Esophagus squamous epithelium (tissue), 5 donors: ENCODE measurements at places on chromosomes 13 and 19.

GRCh38 chr13:100497389-100497788, 91.2 kb downstream of the GGACT start:
- no peaks in the 10 kb centered on the region for H3K27me3 ChIP-seq
- no peak for DNase-seq
- no peaks in the 10 kb centered on the region for H3K4me1 ChIP-seq
- H3K36me3 ChIP-seq = no peaks in the 10 kb centered on the region
- no peak overlapping the region for H3K27ac ChIP-seq
- no peak overlapping the region for H3K4me3 ChIP-seq

- H3K27me3 ChIP-seq = no peaks in the 10 kb centered on the region
- no peak for DNase-seq
- no peak overlapping the region for H3K4me3 ChIP-seq
- H3K36me3 ChIP-seq = peaks cover 1% of the 10 kb centered on the region
- peaks cover 39% of the 10 kb centered on the region for H3K4me1 ChIP-seq
- peak overlapping the region; percentile 92 for H3K27ac ChIP-seq
Observed at GRCh38 chr19:36136964-36137686, 2.7 kb upstream of the CAPNS1 start.

GRCh38 chr19:18304458-18305310, 18.2 kb downstream of the LSM4 start:
- peak overlapping the region; percentile 97 for H3K27ac ChIP-seq
- H3K27me3 ChIP-seq = no peaks in the 10 kb centered on the region
- H3K4me1 ChIP-seq = peaks cover 54% of the 10 kb centered on the region
- peaks cover 7% of the 10 kb centered on the region for H3K36me3 ChIP-seq
- peak overlapping the region; percentile 18 for H3K4me3 ChIP-seq

GRCh38 chr13:96141032-96141431, 51.1 kb downstream of the HS6ST3 start:
- DNase-seq = no peak
- no peaks in the 10 kb centered on the region for H3K4me1 ChIP-seq
- H3K27me3 ChIP-seq = no peaks in the 10 kb centered on the region
- no peak overlapping the region for H3K27ac ChIP-seq
- H3K4me3 ChIP-seq = no peak overlapping the region

DNA sequence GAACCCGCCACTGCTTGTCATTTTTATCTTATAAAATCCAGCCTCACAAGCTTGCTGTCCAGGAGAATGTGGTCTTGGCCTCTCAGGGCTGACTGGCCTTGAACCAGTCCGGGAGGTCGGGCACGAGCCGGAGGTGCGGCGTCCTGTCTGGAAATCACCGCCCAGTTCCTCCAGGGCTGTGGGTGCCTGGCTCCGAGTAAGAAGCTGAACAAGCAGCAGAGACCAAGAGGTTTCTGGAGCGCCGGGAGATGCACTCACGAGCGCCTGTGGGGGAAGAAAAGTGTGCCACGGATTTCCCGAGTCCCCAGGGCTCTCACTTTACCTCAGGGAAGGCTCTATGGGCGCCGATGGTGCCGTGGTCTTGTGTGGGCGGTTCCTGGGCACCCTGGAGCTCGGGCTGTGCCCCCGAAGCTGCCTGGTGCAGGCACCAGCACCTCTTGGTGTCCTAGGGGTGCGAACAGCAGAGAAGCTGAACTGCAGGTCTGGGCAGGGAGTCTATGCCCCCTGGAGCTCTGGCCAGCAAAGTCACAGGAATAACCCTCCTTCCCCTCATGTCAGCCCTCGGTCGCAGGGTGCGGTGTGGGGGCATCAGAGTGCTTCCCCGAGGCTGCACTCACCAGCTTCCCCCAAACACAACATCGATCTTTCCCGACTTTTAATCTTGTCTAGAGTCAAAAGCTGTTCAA, 50.0 kb downstream of the GAS6 start:
- H3K36me3 ChIP-seq = no peaks in the 10 kb centered on the region
- H3K27ac ChIP-seq = no peak overlapping the region
- H3K4me1 ChIP-seq = peaks cover 9% of the 10 kb centered on the region
- DNase-seq = no peak
- no peaks in the 10 kb centered on the region for H3K27me3 ChIP-seq

DNA sequence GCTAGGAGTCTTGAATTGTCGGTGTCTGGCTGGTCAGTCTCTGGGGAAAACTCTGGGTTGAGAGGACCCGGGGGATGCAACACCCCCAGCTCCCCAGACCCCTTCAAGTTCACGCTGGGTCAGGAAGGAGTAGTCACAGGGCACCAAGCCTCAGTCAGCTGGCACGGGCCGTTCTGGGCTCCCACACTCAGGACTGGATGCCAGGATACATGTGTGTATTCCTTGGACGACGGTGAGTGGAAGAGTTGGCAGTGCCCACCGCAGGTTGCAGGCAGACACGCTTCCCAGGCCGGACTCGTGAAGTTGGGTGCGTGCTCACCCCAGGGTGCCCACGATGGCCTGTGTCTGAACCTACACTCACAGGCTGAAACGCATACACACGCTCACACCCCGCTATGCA, 5.5 kb downstream of the GADD45B start:
- H3K27me3 ChIP-seq = no peaks in the 10 kb centered on the region
- H3K36me3 ChIP-seq = no peaks in the 10 kb centered on the region
- DNase-seq = no peak
- peaks cover 41% of the 10 kb centered on the region for H3K4me1 ChIP-seq

DNA sequence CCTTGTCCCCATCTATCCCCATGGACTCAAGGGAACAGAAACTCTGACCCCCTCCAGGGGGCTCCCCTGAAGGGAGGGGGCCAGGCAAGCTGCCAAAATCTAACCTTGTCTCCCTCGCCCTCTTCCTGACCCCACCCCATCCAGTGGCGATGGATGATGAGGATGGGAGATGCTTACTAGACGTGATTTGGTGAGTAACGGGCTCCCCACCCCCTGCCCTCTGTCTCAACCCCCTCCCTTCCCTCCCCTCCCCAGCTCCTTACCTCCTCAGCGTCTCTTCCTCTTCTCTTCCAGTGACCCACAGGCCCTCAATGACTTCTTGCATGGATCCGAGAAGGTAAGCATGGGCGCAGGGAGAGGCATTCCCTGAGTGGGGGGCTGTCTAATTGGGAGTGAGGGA, 39.8 kb upstream of the EHD2 start:
- H3K36me3 ChIP-seq = no peaks in the 10 kb centered on the region
- no peaks in the 10 kb centered on the region for H3K27me3 ChIP-seq
- no peak overlapping the region for H3K27ac ChIP-seq

GRCh38 chr19:42270346-42271044, 1.4 kb downstream of the CIC start:
- peak overlapping the region; percentile 47 for H3K4me3 ChIP-seq
- H3K36me3 ChIP-seq = peaks cover 39% of the 10 kb centered on the region
- peaks cover 22% of the 10 kb centered on the region for H3K4me1 ChIP-seq

DNA sequence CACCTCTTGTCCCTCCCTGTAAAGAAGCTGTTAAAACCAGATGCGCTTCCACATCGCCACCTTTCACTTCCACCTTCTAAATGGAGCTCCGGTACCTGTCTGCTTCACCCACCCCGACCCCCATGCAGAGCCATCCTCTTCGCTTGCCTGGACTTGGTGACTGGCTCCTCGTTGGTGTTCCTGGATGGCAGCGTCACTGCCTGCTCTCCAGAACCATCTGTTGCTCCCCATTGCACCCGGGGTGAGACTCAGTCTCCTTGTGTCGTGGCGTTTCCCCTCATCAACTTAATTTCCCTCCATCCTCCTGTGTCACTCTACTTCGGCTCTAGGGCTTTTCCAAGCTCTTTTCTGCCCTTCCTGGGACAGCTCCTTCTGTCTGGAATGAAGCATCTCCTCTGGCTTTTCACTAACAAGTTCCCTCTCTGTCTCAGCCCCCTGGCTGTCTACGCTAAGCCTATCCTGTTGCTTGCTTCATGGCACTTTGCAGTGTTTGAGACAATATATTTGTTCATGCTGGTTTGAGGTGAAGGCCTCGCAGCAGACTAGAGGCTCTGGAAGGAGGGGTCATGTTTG, 10.3 kb downstream of the CEBPG start:
- DNase-seq = no peak
- no peak overlapping the region for H3K27ac ChIP-seq
- H3K4me3 ChIP-seq = no peak overlapping the region
- H3K36me3 ChIP-seq = peaks cover 4% of the 10 kb centered on the region
- H3K27me3 ChIP-seq = no peaks in the 10 kb centered on the region

DNA sequence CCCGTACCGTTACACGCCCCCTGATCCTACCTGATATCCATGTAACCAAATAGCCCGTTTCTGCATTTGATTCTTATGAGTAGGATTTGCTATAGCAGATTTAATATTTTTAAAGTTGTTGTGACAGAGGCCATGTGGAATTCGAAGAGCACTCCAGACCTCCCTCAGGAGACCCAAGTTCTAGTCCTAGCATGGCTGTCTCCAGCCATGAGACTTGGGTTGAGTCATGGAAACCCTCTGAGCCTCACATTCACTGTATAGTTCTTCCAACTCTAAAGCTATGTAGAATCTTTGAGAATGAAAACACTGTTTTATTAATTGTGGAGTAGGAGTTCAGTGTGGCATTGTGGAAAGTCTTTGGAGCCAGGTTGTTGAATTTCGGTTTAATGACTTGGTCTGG, 8.0 kb upstream of the GPR183 start:
- peaks cover 50% of the 10 kb centered on the region for H3K36me3 ChIP-seq
- H3K4me1 ChIP-seq = peaks cover 28% of the 10 kb centered on the region
- H3K27ac ChIP-seq = peak overlapping the region; percentile 56
- H3K4me3 ChIP-seq = no peak overlapping the region

GRCh38 chr19:36837176-36837905, 846 bp downstream of the ZNF790 start:
- no peaks in the 10 kb centered on the region for H3K27me3 ChIP-seq
- peaks cover 13% of the 10 kb centered on the region for H3K4me1 ChIP-seq
- peak overlapping the region; percentile 92 for H3K27ac ChIP-seq
- peak overlapping the region; percentile 66 for H3K4me3 ChIP-seq

DNA sequence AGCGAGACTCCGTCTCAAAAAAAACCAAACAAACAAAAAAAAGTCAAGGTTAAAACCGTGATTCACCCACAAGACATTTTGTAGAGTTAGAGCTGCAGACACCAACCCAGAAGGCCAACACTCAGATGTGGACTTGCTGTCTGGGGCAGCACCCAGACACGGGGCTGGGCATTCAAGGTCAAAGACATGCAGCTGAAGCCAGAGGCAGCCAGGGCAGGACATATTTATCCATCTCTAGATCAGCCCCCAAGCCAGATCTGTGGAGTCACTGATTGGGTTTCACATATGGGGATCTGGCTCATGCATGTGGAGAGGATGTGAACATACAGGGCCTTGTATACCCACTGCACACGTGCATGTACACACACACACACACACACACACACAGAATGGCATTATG, 3.6 kb downstream of the KLK15 start:
- H3K4me3 ChIP-seq = no peak overlapping the region
- peaks cover 75% of the 10 kb centered on the region for H3K27me3 ChIP-seq
